Mesangial cell (primary cell): ENCODE measurements at places on chromosomes 5 and 9. TPM values are rescaled to one million over a fixed set of nuclear protein-coding genes. Genes with fewer than 3 reads are reported as not detected.

The TEK gene
- total RNA-seq: 0.98 and 3.4 TPM in 2 replicates

The LCP2 gene
- total RNA-seq: not detected in 2 replicates

The ISOC1 gene
- 11.7 and 19.4 TPM in 2 replicates for total RNA-seq

The TMEFF1 gene
- total RNA-seq: 3.3 and 3.9 TPM in 2 replicates

The DBH gene
- total RNA-seq: not detected in 2 replicates

The ADRA1B gene
- total RNA-seq: 3.1 and 3.8 TPM in 2 replicates

The WHRN gene
- total RNA-seq: 2.8 and 8.7 TPM in 2 replicates

The CER1 gene
- not detected in 2 replicates for total RNA-seq

The STPG3 gene
- total RNA-seq: not detected in 2 replicates

The SLC46A2 gene
- not detected in 2 replicates for total RNA-seq

The DAB2IP gene
- total RNA-seq: 15.6 and 44.9 TPM in 2 replicates

The CAMK4 gene
- 1.5 and 7.7 TPM in 2 replicates for total RNA-seq

The SLC36A2 gene
- not detected in 2 replicates for total RNA-seq

The GFI1B gene
- total RNA-seq: not detected in 2 replicates

The GPRIN1 gene
- 7.6 and 37.2 TPM in 2 replicates for total RNA-seq

The RHOBTB3 gene
- 57.8 and 107 TPM in 2 replicates for total RNA-seq

The P4HA2 gene
- total RNA-seq: 53.4 and 68.9 TPM in 2 replicates

The KCNV2 gene
- not detected in 2 replicates for total RNA-seq

The SURF2 gene
- 22.8 and 33.9 TPM in 2 replicates for total RNA-seq

The CPLANE1 gene
- total RNA-seq: 14.3 and 17.4 TPM in 2 replicates
